Fibroblast of skin of right quadriceps (primary cell): ENCODE measurements at places on chromosomes 2 and 18.
A peak's percentile ranks its signal among the peaks of the same experiment; 100 is the strongest.

GRCh38 chr2:64753399-64753798, 99.7 kb upstream of the SERTAD2 start:
- no peak for DNase-seq

DNA sequence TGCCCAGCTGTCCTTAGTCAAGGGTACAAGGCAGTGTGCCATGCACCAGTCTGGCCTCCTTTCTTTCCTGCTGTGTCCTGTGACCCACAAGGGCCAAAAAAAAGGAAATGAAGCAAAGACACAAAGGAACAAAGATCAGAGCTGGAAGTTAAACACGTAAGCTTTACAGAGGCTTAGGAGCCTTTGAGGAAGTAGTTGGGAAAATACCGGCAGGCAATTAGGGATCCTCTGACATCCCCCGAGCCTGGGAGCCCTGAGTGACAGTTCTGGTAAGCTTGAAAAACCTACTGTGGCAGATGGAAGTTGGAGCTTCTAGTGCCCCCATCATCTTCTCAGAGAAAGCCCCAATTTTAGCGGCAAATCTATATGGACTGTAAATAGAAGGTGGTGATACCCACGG, 78.5 kb downstream of the SPRED2 start:
- no peak for DNase-seq

DNA sequence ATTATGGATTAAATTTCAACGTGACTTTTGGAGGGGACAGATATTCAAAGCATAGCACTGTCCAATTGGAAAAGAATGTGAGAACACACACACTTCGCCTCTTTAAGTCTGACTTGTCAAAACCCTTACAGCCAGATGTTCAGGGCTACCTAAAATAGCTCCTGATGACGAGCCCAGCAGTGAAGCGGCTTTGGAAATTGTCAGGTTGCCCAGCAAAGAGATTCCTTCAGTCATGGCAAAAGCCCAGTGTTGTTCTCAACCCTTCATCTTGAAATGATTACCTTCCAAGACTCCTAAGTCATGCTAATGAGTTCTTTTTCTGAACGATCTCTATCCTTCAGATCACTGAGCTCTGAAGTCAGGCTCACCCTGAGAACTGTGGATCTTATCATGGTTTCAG, 436.6 kb downstream of the LRATD1 start:
- DNase-seq = peak; percentile 86

GRCh38 chr2:102520009-102520408, 47.0 kb downstream of the SLC9A4 start:
- no peak for DNase-seq

- no peak for DNase-seq
Observed at GRCh38 chr2:96875498-96876268, 5.8 kb upstream of the SEMA4C start.
